ENCODE measurements at places on chromosomes 6 and 20. TPM values are rescaled to one million over a fixed set of nuclear protein-coding genes. Genes with fewer than 3 reads are reported as not detected.

GRCh38 chr20:33812908-33813462 is 1.8 kb downstream of the CHMP4B start:
- DNase-seq = peak; percentile 29

DNA sequence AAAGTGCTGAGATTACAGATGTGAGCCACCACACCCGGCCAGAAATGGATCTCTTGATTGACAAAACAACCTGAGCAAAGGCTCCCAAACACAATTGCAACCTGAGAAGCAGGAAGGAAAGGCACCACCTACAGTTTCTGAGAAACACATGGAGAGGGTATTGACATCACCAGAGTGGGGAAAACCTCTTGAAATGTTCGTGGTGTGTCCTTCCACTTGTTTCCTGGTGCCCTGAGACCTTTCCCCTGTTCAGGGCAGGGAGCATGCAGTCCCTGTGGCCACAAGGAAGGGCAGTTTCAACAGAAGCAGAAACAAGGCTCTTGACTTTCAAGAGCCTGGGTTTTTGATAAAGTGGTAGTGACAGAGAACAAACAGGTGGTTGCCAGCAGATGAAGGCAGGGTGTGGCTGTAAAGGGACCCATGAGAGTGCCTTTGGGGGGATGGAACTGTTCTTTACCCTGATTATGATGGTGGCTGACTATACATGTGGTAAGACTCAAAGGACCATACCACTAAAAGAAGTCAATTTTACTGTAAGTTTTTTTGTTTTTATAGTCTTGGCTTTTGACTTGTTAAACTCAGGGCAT is 3.2 kb upstream of the BPIFA1 start:
- DNase-seq = no peak

Gene CD24
- under 0.01 TPM for total RNA-seq

Gene HLA-DMB
- under 0.01 TPM for total RNA-seq
